ENCODE measurements at places on chromosomes 11 and 22. TPM values are rescaled to one million over a fixed set of nuclear protein-coding genes. Genes with fewer than 3 reads are reported as not detected.

The KCNE3 gene
- polyA plus RNA-seq = 30.1 TPM

The NRIP3 gene
- polyA plus RNA-seq = under 0.01 TPM

The SAA2 gene
- polyA plus RNA-seq = 7.8 TPM

The BDNF gene
- polyA plus RNA-seq = not detected

The PRDM11 gene
- 1.8 TPM for polyA plus RNA-seq
